ENCODE measurements at places on chromosomes 12 and 14.
A peak's percentile ranks its signal among the peaks of the same experiment; 100 is the strongest.

DNA sequence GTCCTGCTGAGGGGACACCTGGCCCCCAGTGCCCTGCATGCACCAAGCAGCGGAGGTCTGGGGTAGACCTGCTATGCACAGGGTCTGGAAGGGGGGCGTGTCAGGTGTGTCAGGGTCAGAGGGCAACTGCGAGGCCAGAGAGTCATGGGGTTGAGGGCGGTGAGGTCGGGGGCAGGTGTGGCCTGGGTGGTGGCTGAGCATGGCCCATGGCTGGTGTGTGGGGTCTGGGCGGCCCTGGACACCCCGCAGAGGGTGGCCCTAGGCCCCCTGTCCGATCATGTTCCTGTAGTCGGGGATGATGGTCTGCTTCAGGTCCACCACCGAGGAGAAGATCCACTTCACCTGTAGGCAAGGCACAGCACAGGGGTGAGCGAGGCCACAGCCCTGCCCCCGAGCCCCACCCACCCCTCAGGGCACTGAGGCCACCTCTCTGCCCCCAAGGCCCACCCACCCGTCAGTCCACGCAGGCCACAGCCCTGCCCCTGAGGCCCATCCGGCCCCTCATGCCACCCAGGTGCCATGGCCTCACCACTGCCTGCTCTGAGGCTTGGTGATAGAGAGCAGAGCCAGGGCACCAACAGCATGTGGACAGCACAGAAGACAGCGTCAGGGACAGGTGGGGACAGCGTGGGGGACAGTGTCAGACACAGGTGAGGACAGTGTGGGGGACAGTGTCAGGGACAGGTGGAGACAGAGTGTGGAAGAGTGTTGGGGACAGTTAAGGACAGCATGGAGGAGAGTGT lies 211.3 kb downstream of the TMEM121 start:
- DNase-seq, result no peak

GRCh38 chr14:63388766-63389431 lies 70.2 kb upstream of the GPHB5 start:
- DNase-seq, result peak; percentile 19

- no peak for DNase-seq
Observed at GRCh38 chr14:93075891-93076290, 39.8 kb downstream of the ITPK1 start.

- no peak for DNase-seq
Observed at GRCh38 chr14:96055065-96055752, 16.0 kb downstream of the C14orf132 start.

DNA sequence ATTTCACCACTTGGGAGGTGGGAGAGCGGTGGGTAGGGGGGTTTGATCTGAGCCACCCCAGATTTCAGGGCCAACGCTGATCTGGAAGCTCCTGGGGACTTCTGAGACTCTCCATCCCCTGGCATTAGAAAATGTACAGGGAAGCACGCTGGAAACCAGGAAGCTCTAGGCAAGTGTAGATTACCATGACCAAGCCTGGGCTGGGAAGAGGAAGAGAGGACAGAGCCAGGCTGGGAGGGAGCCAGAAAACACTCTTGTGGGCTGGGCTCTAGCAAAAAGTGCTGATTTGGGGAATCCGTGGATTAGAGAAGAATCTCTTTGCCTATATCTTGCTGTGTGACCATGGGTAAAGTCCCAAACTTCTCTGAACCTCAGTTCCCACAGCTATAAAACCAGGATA lies 236.7 kb downstream of the BCL11B start:
- no peak for DNase-seq

- DNase-seq, result no peak
Observed at GRCh38 chr12:13570005-13570694, 373.6 kb downstream of the EMP1 start.

DNA sequence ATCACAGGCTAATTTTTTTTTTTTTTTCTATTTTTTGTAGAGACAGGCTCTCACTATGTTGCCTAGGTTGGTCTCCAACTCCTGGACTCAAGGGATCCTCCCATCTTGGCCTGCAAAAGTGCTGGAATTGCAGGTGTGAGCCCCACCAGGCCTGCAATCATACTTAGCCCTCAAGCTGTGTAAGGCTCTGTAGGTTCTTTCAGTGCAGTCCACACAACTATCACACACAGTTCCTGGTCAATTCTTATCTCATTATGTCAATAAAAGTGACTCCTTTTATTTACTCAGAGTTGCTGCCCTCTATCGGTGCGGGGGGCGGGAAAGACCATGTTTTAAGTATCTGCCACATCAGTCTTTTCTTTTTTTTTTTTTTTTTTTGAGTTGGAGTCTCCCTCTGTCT lies 29.0 kb downstream of the SLC2A3 start:
- no peak for DNase-seq

GRCh38 chr14:24116128-24116814 lies 1.5 kb upstream of the NRL start:
- DNase-seq, result no peak

- no peak for DNase-seq
Observed at GRCh38 chr12:69056743-69057515, 124.0 kb upstream of the CPM start.

GRCh38 chr14:71591929-71592328 lies 340.3 kb upstream of the RGS6 start:
- no peak for DNase-seq

DNA sequence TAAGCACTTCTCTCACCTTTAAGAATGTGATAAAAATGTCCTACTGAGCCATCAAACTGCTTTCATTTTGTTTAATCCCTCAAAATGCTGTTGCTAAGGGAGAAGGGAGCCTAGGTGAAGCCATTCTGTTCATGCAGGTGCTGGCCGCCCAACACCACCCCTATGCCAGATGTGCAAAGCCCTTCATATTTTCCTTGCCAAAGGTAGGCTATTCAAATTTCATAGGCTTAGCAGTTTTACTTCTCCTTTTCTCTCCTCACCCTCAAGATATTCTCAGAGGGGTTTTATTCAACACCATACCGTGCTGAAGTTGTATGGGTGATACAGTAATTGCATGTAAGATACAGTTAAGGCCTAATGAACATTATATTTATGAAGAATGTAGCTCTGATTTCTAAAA lies 461.7 kb downstream of the GXYLT1 start:
- no peak for DNase-seq

GRCh38 chr12:76124456-76124855 lies 40.0 kb upstream of the NAP1L1 start:
- DNase-seq, result no peak

- DNase-seq, result no peak
Observed at GRCh38 chr14:52950898-52951680, at the start of gene FERMT2. Gene FERMT2 (minus strand): TSS chr14:52951050. CDS start chr14:52950568, 482 bp downstream.

DNA sequence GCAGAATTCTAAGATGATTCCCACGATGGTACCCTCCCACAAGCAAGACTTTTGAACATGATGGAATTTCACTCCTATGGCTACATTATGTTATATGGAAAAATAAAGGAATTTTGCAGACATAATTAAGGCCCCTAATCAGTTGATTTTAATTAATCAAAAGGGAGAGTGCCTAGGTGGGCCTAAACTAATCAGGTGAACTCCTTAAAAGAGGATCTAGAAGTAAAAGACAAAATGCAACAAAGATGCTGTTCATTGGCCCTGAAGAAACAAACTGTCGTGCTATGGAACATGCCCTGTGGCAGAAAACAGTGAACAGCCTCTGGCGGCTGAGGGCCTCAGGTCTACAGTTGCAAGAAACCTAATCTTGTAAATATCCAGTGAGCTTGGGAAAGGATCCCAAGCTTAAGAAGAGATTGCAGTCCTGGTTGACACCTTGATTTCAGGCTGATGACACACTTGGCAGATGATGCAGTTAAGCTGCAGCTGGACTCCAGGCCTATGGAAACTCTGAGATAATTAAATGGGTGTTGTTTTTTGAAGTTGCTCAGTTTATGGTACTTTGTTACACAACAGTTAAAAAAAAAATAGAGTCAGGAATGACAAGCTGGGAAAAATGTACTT lies 13.8 kb downstream of the TMCC3 start:
- DNase-seq, result no peak

GRCh38 chr12:85711735-85712390 lies 124.3 kb downstream of the RASSF9 start:
- DNase-seq, result no peak

DNA sequence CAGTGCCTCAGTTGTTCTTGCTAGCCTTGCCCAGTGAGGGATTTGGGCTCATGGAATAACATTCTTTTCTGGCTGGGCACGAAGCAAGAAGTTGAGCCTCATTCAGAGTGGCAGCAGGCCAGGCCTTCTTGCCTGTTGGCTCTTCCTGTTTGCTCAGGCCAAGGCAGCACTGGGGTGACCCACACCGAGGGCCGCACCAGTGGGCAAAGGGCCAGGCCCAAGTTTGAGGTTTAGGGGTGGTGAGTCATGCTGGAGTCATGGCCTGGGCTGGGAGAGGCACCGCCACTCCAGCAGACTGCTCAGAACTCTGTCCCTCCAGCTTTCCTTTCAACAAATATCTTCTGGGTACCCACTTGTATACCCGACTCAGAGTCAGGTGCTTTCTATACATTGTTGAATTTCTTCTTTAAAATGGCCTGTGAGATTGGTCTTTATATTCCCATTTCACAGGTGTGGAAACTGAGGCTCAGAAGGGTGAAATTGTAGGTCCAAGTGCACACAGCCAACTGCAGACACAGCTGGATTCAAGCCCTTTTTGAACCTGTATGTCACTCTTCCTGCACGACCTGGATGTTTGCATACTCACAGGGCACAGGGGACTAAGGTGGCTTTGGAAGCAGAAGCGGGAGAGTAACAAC lies 279.4 kb downstream of the FOXN3 start:
- no peak for DNase-seq

- DNase-seq, result no peak
Observed at GRCh38 chr12:117034701-117035151, 64.5 kb downstream of the TESC start.
